ENCODE measurements at places on chromosomes 4 and X.

DNA sequence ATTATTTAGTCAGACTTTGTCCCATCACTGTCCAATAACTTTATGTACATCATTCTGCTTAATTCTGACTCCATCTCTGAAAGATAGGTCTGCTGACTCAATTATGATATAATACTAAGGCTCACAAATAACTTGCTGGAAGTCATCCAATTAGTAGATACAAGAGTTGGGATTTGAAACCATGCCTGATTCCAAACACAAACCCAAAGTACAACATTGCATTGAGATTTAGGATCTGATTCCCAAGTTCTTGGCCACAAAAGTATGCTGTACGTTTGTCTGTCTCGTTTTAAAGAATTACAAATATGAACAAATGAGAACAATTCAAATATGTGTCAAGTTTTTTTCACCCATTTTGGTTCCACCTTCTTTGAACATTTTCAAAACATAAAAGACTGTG lies 108.8 kb downstream of the AMELX start:
- DNase-seq = no peak

DNA sequence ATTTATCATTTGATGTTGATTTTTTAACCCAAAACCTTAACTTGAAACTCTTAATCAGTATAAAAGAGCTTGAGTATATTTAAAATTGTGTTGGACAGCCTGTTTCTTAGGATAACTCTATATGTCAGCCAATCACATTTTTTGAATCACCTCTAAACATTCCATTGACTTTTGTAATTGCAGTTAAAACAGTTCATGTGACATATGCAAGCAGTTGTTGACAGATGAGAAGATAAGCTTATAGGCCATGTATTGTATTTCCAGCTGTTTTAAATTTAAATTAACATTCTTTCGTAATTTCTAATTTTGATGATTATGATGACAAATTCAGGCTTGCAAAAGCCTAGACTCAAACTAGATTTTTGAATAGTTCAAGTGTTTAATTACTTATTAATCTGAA lies 17.4 kb downstream of the VEGFC start:
- no peak for DNase-seq

- DNase-seq = no peak
Observed at GRCh38 chr4:67556436-67556835, 2.1 kb upstream of the STAP1 start.

DNA sequence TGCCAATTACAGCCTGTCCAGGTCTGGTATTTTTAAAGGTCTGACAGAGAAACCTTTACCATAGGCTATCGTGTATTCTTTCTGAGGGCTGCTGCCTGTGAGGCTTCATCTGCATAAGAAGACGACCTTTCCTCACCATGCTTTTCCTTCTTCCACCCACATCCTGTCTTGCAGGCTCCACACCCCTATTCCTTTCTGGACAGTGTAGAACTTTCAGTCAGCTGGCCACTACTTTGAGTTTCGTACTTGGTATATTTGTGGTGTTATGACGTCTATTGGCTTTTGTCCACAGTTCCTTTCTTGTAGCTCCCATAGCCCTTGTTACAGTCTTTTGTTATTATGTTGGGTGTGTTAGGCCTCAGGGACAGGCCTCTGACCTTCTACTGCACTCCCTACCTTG lies 311.4 kb downstream of the RAPGEF2 start:
- no peak for DNase-seq

DNA sequence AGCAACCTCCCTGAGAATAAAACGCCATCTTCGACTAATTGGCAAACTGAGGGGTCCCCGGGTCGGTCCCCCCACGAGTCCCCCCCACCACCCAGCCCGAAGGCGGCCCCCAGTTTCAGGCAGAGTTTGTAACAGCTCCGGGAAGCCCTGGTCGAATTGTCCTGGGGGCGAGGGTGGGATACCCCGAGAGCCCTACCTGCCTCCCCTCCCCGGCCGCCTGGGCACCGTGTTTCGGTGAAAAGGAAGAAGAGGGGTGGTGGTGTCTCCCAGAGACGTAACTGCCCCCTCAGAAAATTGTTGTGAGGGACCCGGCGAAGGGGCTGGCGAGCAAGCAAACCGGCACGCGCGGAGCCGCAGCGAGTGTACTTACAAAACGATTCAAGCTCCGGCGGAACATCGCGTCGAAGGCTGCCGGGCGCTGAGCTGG lies 1.2 kb downstream of the ATP11C start:
- DNase-seq = no peak

GRCh38 chrX:111507933-111508332 lies 3.5 kb upstream of the SERTM2 start:
- DNase-seq = peak; percentile 18

GRCh38 chrX:36083256-36083655 lies 163.7 kb downstream of the CFAP47 start:
- DNase-seq = no peak

GRCh38 chrX:13581554-13581953 lies 12.2 kb downstream of the EGFL6 start:
- no peak for DNase-seq

DNA sequence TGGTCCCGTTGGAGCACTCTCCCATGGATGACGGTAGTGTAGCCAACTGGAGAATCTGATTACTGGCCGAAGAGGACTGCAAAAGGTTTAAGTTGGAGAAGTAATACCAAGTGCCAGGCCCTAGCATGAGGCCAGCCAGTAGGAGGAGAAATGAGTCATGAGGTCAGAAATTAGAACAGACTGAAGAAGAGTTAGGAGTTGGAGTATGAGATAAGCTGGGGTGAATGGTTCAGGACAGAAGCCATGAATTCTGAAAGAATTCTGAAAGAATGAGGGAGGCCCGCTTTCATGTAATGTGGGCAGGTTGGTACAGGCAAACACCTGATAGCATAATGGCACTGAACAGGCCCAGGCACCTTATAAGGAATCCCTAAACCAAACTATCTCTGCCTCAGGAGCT lies 18.4 kb upstream of the STK26 start:
- peak; percentile 22 for DNase-seq

DNA sequence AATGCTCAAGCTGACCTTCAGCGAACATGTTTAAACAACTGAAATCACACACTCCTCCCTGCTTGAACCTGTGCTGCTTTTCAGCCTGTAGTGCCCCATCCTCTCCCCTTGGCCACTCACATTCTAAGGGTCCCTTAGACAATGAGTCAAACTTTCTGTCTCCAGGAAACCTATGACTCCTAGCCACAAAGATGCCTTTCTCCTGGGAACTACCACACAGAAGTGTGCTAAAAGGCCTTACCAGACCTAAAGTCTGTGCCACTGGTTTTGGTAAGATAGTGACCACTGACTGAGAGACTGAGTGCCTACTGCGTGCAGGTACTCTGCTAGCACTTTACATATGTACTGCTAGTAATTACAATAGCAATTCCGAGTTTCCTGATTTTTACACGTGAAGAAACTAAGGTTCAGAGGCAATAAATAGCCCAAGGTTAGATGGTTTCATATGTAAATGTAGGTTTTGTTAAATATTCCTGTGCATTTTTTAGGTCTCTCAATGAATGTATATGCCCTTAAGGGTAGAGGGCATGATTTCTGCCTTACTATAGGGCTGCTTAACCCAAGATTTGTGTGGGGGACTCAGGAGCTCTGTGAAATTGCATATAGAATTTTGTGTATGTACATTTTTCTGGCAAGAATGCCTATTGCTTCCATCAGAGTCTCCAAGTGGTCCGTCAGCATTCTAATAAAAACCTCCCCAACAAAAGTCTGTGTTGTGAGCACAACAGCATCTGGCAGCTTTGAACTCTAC lies 71.1 kb downstream of the NSG1 start:
- DNase-seq = no peak

GRCh38 chr4:85152480-85152879 lies 186.0 kb upstream of the WDFY3 start:
- DNase-seq = no peak

GRCh38 chrX:120136840-120137239 lies 21.1 kb upstream of the RHOXF1 start:
- no peak for DNase-seq

DNA sequence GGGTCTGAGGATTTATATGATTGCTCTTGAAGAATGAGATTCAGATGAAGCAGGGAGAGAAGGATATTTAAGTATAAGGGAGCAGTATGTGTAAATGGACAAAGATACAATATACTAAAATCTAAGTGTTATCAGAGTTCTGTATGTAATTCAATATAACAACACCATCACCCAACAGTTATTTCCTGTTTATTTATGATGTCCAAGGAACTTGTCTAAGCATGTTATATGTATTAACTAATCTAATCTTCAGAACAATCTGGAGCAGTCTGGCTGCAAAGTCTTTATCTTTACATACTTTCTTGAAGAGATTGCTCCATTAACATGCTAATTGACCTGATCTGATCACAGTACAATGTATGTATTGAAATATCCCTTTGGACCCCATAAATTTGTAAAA lies 203.8 kb upstream of the WDFY3 start:
- DNase-seq = no peak

- DNase-seq = no peak
Observed at GRCh38 chr4:82423245-82424054, 6.8 kb downstream of the HNRNPDL start.

DNA sequence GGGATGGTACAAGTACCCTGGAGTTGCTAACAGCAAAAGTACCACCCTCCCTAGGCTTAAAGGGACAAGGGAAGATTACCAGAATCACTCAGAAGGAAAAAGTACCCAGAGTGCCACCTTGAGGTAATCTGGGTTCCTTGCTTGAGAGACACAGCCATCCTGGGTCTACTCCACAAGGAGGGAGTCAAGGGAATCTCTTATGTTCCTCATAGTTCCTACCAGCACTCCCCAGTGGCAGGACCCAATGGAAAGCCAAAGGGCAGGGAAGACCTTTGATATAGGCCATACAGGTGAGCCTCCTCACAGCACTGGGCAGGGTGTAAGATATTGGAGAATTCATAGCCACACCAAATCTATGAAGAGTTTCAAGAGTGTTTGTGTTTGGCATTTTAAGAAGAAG lies 5.7 kb downstream of the IL2 start:
- DNase-seq = no peak

- no peak for DNase-seq
Observed at GRCh38 chr4:64781737-64782326, 372.6 kb upstream of the TECRL start.

DNA sequence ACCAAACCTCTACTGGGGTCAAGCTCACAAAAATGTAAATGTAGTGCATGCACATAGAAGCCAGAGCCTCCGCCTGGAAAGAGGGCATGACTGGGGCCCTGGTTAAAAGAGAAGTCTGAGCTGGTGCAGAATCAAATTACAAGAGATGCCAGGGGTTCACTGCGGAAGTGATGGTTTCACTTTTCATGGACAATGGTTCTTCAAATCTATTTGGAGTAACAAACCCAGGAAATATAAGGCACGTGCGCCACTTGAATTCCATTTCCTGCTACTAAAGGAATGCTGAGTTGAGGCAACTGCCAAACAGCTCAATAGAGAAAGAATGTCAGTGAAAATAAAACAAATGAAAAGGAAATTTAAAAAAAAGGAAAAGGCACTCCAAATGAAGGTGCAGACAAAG lies 79.8 kb downstream of the FUNDC1 start:
- no peak for DNase-seq

- no peak for DNase-seq
Observed at GRCh38 chr4:38230821-38231563, 270.8 kb downstream of the PTTG2 start.

GRCh38 chr4:16583764-16584163 lies 314.7 kb downstream of the LDB2 start:
- no peak for DNase-seq

- DNase-seq = no peak
Observed at GRCh38 chr4:74840936-74841509, 46.7 kb upstream of the BTC start.

Measured in epithelial cell of prostate (primary cell).